ENCODE measurements at places on chromosomes 16 and 17.

GRCh38 chr17:14434506-14434905 lies 133.6 kb downstream of the HS3ST3B1 start:
- no peak for DNase-seq

DNA sequence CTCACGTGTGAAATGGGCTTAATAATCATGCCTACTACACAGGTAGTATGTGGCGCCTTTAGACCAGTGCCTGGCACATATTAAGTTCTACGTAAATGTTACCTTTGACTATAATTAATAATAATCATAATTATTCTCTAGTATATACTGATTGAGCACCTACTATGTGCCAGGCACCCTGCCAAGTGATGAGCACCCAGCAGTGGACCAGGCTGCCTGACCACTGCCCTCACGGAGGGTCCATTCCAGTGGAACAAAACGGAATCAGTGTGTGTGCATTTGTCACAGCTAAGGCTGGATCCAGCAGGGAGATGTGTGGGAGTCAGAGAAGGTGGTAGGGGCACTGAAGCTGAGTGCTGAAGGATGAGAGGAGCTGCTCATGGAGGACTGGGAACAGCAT lies 30.5 kb downstream of the SEC14L5 start:
- DNase-seq: no peak

- DNase-seq: no peak
Measured at GRCh38 chr17:1206026-1206777, 26.4 kb upstream of the ABR start.

DNA sequence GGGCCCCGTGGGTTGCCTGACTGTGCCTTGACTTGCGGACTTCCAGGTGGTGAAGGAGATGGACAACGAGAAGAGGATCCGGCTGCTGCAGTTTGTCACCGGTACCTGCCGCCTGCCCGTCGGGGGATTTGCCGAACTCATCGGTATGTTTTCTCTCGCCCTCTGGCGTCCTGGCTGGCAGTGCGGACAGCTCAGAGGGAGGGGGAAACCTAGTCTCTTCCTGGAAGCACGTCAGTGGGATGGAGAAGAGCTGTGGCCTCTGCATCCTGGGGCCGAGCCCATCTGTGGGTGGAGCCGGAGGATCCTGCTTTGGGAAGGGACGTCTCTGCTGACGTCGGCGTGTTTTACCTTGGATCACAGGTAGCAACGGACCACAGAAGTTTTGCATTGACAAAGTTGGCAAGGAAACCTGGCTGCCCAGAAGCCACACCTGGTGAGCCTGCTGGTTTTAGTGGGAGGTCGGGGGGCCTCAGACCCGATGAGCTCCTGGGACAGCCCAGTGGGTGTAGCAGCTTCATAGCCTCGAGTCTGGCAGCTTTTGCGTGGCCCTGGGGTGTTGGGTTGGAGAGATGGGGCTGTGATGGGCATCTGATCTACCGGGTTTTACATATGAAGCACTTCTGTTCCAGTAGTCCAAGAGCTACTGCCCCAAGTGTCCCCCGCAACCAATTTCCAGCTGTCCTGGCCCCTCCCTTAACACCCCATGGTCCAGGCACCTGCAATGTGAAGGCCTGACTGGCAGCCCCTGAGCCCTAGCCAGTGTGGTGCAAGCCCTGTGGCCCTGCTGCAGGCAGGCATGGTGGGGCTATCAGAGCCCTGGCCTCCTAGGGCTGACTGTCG lies 11.9 kb upstream of the CLEC18A start:
- DNase-seq: no peak

DNA sequence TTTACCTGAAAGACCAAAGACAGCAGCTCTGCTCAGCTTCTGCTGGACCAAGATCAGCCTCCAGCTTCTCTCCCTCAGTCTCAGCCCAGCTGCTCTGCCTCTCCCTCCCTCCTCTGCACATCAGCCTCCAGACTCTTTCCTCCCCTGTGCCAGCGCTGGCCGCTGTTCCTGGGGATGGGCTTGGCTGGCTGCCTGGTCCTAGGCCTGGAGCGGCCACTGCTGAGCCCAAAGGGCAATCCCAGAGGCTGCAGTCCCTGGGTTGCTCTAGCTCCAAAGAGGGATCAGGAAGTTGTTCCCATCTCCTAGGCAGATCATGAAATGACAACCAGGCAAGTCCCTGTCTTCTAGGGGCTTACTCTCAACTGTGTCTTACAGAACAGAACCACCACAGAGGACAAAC lies 31.3 kb downstream of the DCUN1D3 start:
- no peak for DNase-seq

DNA sequence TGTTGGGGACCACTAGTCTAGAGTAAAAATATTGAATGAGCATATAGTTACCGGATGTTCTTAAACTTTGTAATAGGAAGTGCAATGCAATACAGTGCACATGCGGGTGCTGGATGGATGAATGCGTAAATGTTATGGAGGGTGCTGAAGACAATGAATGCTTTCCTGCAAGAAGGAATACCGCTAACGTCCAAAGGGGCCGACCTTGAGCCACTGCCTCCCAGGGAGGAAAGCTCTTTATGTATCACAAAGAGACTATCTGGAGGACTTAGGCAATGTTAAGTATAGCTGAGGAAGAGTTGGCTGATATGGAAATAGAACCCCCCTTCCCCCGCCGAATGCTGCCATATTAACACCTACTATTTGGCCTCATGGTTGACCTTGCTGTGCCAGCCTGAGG lies 27.5 kb upstream of the SHCBP1 start:
- DNase-seq: no peak
